ENCODE measurements at places on chromosomes 2 and 18.

GRCh38 chr18:36296650-36297416, 680 bp upstream of the FHOD3 start:
- peak; percentile 70 for DNase-seq

- peak; percentile 75 for DNase-seq
Measured at GRCh38 chr2:199136681-199137080, 321.1 kb downstream of the SATB2 start.

DNA sequence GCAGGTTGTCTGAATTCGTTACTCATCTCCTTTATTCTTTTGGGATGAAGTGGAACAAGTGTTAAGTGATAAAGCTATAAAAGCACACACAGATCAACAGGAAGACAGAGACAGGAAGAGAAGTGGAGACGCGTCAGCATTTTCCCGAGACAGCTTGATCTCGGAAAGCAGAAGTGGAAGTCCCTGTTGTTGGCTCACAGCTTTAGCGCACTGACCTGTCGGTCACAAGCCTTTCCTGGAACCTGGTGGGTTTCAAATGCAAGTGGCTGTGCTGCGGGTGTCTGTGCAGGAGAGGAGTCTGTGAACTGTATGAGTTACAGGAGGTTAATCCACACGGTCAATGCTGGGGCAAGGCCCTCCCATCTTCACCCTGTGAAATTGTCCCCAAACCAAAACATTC, 116.6 kb upstream of the PELI1 start:
- no peak for DNase-seq

GRCh38 chr2:46461011-46461674, 18.2 kb upstream of the TMEM247 start:
- peak; percentile 53 for DNase-seq

DNA sequence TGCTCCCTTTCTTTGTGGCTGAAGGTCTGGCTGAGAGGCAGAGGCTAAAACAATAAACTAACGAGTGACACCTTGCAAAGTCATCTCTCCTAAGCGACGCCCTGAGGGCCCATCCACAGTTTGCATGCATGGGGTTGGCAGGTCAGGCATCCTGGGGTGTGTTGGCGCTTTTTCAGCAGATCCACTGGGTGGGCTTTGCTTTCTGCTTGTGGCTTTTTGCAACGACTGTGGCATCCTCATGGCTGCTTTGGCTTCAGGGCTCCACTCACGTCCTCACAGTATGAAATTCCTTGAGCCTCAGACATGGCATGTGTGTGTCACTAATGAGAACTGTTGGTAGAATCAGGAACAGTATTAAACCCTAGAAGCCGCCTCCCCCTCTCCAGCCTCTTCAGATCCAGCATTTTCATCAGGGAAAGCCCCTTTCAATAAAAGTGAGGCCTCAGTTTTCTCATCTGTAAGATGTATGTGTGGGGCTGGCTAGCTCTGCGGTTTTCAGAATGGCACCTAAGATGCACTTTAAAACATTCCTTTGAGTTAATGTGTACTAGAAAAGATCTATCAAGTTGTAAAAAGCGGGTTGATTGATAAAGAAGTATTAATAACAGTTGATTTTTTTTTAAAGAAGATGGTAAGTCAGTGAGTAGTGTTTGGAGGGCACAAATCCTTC, 72.5 kb downstream of the SH3BP4 start:
- peak; percentile 28 for DNase-seq

DNA sequence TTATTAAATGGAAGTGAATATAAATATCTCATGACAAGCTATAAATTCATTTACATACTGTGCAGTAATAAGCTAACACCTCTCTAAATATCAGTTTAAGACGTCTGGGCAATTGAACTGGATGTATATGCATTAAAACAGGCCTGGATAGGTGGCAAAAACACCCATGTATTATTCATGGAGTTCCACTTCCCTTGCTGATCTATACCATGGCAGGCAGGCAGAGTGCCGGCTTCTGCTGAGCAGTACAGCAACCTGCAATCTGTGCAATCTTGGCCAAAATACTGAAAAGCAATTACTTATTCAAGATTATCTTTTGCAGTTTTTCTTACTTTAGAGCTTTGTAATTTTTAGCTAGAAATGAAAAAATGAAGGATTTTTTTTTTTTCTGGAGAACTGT, 112.1 kb upstream of the PIEZO2 start:
- DNase-seq: no peak

DNA sequence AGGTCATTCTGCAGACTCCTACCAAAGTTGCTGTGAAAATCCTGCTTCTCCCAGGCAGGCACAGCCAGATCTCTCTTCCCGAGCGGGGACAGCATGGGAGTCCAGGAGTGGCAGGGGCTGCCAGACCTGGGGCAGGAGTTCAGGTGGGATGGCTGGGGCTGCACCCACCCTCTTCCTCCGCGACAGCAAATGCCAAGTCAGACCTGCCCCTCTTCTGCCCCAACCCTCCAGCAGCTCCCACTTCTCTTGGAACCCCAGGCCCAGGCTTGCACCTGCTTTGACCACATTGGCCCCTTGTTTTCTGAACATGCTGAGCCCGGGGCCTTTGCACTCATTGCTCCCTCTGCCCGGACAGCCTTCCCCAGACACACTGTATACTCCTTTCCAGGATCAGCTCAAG, 288.2 kb upstream of the HS6ST1 start:
- DNase-seq: no peak

DNA sequence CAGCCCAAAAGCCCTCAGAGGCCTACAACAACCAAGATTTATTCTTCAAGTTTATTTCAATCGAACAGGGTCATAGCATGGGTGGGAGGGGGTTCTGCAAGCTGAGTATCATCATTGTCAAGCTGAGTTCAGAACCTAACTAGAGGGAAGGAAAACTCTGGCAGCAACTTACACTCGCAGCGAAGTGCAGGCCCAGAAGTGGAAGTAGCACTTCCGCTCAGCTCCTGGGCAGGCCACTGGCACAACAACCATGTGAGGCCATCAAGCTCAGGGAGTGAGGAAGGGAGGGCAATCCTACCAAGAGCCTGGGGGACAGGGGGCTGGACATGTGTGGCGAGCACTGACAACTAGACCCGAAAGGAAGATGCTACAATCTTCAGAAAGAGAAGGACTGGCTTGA, 4.8 kb downstream of the UXS1 start:
- no peak for DNase-seq

DNA sequence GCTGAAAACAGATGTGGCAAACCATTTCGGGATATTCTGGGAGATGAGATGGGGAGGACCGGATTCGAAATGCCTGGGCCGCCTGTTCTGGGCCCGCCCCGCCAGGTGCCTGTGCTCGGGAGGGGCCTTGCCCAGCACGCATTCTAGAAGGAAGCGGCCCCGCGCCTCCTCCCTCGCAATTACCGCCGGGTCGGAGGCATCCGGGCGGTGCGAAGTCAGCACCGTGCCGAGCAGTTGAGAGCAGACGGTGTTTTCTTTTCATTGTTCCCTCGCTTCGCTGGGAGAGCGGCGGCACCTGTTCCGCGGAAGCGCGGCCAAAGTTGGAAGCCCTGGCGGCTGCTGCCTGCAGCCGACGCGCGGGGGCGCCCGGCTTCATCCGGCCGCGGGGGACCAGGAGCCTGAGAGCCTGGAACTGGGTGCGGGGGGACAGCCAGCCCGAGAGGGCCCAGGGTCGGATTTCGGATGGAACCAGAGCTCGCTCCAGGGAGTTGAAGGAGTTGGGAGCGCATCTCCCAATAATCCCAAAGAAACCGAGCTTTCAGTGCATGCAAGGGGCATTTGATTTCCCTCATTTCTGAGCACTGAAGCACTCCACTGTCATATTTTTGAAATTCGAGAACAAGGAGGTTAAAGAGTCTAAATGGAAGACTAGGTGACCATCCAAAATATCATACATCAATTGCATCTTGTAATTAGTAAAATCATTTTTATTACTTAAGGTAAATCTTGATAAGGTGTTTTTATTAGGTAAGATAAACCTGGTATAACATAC, 241.8 kb upstream of the RAB12 start:
- DNase-seq: peak; percentile 30

- peak; percentile 89 for DNase-seq
Measured at GRCh38 chr18:48186131-48186766, 222.9 kb downstream of the ZBTB7C start.

DNA sequence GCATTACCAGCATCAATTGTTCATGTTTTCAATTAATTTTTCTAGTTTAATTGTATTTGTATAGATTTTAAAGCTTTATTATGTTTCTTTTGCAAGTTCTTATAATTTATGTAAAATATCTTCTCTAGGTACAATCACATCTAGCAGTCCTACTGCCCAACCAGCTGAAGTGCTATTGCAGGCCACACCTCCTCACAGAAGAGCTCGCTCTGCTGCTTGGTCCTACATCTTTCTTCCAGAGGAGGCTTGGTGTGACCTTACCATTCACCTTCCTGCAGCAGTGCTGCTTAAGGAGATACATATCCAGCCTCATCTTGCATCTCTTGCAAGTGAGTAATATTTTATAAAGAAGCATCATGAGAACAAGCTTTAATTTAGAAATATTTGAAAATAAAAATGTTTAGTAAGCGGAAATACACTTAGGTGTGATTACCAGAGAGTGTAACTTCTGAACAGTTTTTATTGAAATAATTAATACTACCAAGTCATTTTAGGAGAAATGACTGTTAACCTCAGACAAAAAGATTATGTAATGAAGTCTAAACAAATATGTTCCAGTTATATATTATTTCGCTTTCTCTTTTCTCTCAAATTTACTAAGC, 122.9 kb upstream of the TTC27 start:
- no peak for DNase-seq
